ENCODE measurements at places on chromosomes 7 and 10.
A peak's percentile ranks its signal among the peaks of the same experiment; 100 is the strongest.

GRCh38 chr7:2616387-2617324, 15.1 kb upstream of the TTYH3 start:
- no peak for DNase-seq

- no peak for DNase-seq
Measured at GRCh38 chr10:104512800-104513199, 128.3 kb upstream of the SORCS3 start.

DNA sequence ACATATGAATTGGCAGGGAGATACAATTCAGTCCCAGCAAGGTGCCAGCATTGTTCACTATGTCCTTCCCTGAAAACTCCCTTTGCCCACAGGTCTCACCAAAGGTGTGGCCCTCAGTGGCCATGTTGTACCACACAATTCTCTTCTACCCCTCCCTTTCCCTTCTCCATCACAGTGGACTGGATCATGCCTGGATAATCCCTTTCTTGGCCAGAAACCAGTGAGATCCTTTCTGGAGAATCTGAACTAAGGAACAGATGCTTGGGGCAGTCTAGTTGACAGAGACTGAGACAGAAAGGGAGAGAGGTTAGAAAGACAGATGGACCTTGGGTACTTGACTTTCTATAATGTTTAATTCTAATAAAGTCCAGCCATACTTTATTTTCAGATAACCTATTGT, 9.5 kb downstream of the NMT2 start:
- no peak for DNase-seq

GRCh38 chr10:113609704-113610108, 54.1 kb downstream of the NRAP start:
- no peak for DNase-seq

DNA sequence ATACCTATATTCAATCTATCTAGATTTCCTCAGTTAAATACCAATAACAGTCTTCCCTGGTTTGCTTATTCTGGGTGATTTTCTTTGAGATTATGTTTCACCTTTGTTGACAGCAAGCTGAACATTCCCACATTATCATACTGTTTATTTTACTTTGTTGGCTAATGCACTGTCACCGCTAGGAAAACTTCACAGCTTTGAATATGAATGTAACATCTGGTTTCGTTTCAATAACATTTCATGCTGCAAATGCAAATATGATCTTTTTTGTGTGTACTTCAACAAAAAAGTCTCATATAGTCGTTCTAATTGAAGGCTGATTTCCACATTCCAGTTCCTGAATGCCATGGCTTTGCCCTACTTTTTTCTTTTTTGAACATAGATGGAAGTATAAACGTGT, 946.3 kb upstream of the GHITM start:
- DNase-seq = no peak

DNA sequence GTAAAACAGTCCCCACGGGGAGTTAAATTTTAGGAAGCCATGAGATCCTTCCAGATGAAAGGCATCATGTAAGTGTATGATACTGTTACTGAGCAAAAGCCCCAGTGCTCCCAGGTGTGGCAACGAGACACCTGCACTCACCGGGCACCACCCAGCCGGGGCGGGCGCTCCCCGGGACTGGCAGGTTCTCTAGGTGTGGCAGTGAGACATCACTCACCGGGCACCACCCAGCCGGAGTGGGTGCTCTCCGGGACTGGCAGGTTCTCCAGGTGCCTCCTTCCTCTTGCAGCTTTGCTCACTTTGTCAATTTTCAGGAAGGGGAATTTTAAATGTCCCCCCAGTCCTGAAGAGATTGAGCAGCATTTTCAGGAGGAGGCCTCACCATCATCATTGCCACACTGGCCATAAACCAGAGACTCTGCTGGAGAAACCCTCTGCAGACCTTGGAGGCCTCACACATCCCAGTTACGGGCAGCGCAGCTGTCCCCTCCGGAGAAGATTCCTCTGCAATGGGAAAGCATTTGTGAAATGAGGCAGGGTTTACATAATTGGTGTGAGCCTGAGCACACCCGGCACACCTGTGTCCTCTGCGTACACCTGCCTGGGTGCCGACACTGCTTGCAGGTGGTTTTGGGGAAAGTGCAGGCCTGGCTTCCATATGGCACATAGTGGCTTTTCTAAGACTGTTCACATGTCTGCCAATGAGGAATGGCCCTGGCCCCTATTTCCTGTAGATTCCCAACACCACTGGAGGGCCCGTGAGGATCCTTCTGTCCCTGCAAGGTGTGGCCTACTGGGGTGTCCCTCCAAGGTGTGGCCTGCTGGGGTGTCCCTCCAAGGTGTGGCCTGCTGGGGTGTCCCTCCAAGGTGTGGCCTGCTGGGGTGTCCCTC, 191.4 kb downstream of the EBF3 start:
- peak; percentile 7 for DNase-seq

DNA sequence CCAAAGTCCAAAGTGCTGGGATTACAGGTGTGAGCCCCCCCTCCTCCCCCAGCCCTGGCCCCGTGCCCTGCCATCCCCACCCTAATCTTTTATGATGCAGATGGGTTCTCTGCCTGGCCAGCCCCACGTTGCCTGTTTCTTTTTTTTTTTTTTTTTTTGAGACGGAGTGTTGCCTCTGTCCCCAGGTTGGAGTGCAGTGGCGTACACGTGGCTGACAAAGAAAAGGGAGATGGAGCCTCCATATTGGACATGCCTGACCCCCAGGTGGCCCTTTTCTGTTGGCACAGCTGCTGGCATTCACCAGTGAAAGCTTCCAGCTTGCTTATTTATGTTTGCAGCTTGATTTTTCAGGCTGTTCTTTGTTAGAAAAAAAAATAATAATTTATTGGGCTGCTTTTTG, 235.3 kb downstream of the CCDC3 start:
- DNase-seq = no peak

DNA sequence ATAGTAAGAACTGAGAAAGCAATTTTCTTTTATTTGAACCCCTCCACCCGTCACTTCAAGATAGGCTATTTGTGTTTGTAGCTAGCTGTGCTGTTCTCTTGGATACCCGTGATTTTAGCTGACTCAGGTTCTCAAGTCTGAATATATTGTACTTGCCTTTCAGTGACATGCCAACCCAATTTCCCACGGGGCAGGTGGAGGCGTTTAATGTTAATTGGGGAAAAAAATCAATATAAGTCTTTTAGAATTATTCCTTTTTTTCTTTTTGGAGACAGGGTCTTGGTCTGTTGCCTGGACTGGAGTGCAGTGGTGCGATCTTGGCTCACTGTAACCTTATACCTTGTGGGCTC, 36.4 kb downstream of the ZRANB1 start:
- no peak for DNase-seq

DNA sequence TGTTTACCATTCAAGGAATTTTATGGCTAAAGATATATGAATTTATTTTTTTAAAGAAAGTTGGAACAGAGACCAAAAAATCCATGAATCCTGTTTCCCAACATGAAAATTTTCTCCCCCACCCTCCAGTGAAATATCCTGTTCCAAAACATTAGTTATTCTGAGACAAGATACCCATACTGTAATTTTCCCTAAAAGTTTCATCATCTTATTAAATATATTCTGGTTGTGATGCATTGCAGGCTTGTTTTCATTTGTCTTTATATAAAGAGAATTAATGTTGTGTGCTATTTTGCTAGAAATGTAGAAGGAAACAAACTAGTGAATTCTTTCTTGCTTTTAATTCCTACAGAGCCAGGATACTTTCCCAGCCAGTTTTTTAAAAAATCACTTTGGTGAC, 106.6 kb downstream of the EXOC4 start:
- no peak for DNase-seq

DNA sequence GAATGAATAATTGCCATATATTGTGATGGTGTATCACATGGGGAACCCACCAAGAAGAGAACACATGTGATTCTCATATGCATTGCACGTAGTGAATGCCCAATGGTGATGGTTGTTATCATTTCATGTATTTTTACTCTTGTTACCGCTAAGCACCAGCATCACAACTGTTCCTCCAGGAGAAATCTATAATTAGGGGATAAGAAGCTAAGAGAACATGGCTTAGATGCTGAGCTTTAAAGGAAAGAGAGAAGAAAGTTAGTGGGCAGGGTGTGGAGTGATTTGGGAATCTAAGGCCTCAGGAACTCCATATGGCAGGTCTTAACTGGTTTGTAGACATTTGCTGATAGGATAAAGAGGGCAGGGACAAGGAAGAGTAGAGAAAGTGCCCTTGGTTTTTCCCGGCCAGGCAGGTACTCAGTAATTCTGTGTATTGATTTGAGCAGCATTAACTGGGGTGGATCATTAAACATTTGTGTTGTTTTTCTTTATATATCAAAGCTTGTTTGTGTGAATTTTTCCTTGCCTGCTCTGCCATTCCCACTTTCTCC, 145.9 kb downstream of the LRRC4 start:
- no peak for DNase-seq

- DNase-seq = peak; percentile 5
Measured at GRCh38 chr10:44930904-44931620, 19.9 kb downstream of the TMEM72 start.

GRCh38 chr7:100567031-100567730, 6.5 kb downstream of the SAP25 start:
- DNase-seq = no peak

- DNase-seq = no peak
Measured at GRCh38 chr7:153530441-153530840, 521.8 kb upstream of the DPP6 start.

- DNase-seq = no peak
Measured at GRCh38 chr7:80609751-80610150, 28.7 kb upstream of the CD36 start.

GRCh38 chr7:88215295-88215694, 4.5 kb downstream of the SRI start:
- DNase-seq = no peak

- DNase-seq = no peak
Measured at GRCh38 chr7:50667789-50668226, 102.6 kb upstream of the DDC start.

GRCh38 chr7:94001396-94001795, 2.8 kb downstream of the BET1 start:
- DNase-seq = no peak

DNA sequence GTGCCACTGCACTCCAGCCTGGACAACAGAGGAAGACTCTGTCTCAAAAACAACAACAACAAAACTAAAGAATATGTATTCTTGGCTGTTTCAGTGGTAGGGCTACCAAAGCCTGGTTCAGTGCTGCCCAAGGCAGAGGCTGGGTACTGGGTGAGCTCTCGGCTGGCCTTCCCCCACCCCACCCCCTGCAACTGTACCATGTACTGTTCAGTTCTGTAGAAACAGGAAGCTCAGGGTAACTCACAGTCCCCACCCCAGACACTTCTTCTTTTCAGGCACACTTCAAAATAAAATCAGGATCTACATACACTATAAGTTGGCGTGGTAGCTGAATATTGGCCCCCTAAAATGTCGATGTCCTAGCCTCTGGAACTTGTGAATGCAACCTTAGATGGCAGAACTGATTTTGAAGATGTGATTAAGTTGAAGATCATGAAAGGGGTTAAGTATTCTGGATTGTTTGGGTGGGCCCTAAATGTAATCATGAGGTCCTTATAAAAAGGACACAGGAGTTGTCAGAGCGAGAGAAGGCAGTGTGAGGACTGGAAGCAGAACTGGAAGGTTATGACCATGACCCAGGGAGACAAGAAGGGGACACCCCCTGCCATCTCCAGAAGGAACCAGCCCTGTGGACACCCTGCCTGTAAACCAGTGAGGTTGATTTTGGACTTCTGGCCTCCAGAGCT, 31.2 kb downstream of the TBXAS1 start:
- DNase-seq = no peak

DNA sequence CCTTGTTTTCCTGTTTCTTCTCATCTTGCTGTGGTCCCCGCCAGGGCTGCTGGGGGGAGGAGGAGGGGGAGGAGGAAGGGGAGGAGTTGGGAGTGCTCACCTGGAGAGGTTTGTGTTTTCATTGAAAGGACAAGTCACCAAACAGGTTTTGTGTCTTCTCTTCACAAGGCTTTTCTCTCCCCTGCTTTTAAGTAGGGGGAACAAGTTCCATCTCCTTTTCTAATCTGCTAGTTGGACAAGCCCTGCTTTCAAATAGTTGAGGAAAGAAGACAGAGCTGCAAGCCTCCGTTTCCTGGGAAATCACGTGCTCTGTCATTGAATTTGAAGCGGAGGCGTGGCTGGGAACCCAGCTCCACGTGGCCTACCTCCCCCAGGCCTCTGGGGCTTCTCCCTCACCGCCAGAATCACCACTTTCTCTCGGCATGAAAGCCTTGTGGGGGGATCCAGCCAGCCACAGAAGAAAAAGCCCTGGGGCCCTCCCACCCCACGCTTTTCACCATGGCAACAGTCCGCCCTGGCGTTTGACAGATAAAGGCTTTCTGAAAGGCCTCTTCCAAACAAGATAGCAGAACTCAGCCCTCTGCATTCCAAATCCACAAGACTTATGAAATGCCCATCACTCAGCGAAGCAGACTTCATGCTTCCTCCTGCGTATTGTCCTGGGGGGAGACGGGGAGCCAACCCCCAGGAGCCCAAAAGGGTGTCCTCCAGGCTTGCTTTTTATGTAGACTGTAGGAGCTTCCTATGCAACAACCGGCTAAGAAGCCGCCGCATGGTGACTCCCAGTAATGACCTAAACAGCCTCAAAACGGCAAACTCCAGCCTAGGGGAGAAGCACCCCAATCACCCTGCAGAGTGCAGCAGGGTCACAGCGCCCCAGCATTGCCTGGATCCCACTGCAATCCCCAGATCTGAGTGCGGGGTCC, 51.7 kb downstream of the PROSER2 start:
- peak; percentile 77 for DNase-seq

- DNase-seq = no peak
Measured at GRCh38 chr7:87566311-87566900, 34.3 kb downstream of the ABCB1 start.

GRCh38 chr10:14306190-14306589, 24.5 kb downstream of the FRMD4A start:
- DNase-seq = no peak

DNA sequence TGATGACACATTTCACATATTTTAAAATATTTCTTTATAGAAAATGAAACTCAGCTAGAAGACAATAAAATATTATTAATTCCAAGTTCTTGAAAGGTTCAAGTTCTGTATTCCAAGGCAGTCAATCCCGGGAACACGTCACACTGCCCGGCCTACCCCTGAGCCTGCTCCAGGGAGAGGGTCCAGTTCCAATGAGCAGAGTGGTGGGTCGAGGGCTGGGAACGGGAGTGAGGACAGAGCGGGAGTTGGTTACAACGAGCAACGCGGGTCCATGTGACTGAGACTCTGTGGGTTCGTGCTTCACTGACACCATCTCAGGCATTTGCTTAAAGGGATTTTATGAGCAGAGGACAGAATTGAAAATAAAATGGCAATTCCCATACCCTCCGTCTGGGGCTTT, 209.4 kb downstream of the TCERG1L start:
- DNase-seq = no peak

DNA sequence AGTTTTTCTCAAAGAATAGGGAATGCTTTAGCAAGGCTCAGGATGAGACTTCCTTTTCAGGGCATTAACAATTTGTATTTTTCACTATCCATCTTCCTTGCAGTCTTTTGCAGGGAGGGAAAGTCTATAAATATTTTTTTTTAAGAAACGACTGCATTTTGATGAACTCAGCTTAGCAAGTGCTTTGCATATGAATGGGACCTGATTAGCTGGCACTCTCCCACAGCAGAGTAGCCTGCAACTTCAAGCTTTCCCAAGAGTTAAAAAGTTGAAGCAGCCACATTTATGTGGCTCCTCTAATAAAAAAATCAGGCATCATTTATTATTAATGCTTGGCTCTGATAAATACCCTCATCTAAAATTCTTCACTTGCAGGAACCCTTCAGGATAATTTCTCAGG, 134.0 kb downstream of the GRID1 start:
- no peak for DNase-seq
